Activated T-helper 1 cell treated with Interleukin-2 at 50 U/mL for 16 hours (primary cell): ENCODE measurements at places on chromosomes 5 and 9.
A peak's percentile ranks its signal among the peaks of the same experiment; 100 is the strongest.

- DNase-seq: no peak
Observed at GRCh38 chr9:33349743-33350142, 52.6 kb downstream of the AQP7 start.

DNA sequence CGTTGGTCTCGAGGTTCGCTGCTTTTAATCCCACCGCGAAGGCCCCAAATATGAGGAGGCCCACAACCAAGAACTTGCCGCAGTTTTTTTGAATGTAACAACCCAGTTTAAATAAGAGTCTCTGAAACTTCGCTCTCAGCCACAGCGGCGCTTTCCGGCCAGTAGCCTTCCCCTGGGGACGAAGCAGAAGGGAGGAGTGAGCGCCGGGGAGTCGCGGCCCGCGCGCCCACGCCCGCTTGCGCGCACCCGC is 10.4 kb downstream of the PTCH1 start:
- no peak for DNase-seq

GRCh38 chr9:121339437-121339836 is 30.6 kb downstream of the STOM start:
- no peak for DNase-seq

GRCh38 chr9:8600914-8601680 is 801.5 kb upstream of the DMAC1 start:
- no peak for DNase-seq

GRCh38 chr5:73204332-73204731 is 31.3 kb downstream of the TMEM174 start:
- DNase-seq: no peak

DNA sequence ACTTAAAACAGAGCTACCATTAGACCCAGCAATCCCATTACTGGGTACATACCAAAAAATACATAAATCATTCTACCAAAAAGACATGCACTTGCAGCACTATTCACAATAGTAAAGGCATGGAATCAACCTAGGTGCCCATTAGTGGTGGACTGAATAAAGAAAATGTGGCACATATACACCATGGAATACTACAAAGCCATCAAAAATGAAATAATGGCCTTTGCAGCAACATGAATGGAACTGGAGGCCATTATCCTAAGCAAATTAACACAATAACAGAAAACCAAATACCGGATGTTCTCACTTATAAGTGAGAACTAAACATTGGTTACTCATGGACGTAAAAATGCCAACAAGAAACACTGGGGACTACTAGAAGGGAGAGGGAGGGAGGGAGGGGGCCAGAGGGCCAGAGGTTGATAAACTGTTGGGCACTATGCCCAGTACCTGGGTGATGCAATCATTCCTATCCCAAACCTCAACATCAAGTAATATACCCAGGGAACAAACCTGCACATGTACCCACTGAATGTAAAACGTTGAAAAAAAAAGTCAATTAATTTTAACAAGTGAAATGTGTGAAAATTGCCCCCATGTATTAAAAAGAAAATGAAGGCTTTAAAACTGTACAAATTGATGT is 24.5 kb upstream of the GPR150 start:
- no peak for DNase-seq

GRCh38 chr5:78889369-78890140 is 95.6 kb downstream of the ARSB start:
- no peak for DNase-seq

GRCh38 chr9:130304116-130304515 is 38.6 kb downstream of the HMCN2 start:
- DNase-seq: no peak

GRCh38 chr5:124494540-124495116 is 251.8 kb downstream of the ZNF608 start:
- DNase-seq: no peak

GRCh38 chr9:20854444-20854843 is 170.4 kb downstream of the FOCAD start:
- no peak for DNase-seq

- DNase-seq: peak; percentile 27
Observed at GRCh38 chr5:54743997-54744788, 226.6 kb downstream of the SNX18 start.

- no peak for DNase-seq
Observed at GRCh38 chr5:168987543-168988300, 313.2 kb downstream of the SLIT3 start.

- no peak for DNase-seq
Observed at GRCh38 chr5:106964132-106964531, 706.6 kb downstream of the EFNA5 start.

- no peak for DNase-seq
Observed at GRCh38 chr5:179387151-179388110, 42.2 kb upstream of the ADAMTS2 start.

GRCh38 chr9:116736399-116737151 is 49.5 kb downstream of the TRIM32 start:
- no peak for DNase-seq

DNA sequence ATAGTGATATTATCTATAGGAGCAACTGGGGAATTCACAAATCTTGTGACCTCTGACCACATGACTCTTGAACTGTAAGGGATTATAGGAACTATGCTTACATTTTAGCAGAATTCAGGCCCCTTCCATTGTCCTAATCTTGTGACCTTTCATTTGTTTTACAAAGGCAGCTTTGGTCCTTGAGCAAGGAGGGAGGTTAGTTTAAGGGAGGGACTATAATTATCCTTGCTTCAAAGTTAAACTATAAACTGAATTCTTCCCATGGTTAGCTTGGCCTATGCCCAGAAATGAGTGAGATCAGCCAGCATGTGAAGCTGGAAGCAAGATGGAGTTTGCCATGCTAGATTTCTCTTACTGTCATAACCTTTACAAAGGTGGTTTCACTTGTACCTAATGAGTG is 51.2 kb downstream of the TARS1 start:
- no peak for DNase-seq

GRCh38 chr5:128014578-128014977 is 69.0 kb upstream of the SLC12A2 start:
- DNase-seq: no peak

GRCh38 chr5:76579166-76579937 is 43.9 kb downstream of the F2RL2 start:
- DNase-seq: no peak

DNA sequence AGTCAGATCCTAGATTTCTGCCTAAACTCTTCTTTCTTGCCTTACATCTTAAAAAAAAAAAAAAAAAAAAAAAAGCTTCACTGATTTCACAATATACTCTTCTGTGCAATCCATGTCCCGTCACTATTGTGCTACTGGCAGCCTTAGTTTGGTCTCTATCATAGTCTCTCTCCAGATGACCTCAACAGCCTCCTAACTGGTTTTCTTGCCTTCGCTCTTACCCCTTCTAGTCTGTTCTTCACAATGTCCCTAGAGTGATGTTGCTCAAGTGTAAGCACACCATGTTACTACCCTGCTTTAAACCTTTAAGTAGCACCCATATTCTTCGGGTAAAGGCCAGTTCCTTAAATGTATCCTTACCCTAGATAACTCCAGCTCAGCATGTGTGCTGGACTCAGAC is 25.8 kb downstream of the CD180 start:
- DNase-seq: no peak

- DNase-seq: no peak
Observed at GRCh38 chr9:37908698-37909186, 4.8 kb upstream of the SLC25A51 start.

GRCh38 chr9:121550569-121551512 is 51.2 kb upstream of the GGTA1 start:
- peak; percentile 49 for DNase-seq

GRCh38 chr9:109328978-109329637 is 8.2 kb upstream of the EPB41L4B start:
- DNase-seq: no peak

DNA sequence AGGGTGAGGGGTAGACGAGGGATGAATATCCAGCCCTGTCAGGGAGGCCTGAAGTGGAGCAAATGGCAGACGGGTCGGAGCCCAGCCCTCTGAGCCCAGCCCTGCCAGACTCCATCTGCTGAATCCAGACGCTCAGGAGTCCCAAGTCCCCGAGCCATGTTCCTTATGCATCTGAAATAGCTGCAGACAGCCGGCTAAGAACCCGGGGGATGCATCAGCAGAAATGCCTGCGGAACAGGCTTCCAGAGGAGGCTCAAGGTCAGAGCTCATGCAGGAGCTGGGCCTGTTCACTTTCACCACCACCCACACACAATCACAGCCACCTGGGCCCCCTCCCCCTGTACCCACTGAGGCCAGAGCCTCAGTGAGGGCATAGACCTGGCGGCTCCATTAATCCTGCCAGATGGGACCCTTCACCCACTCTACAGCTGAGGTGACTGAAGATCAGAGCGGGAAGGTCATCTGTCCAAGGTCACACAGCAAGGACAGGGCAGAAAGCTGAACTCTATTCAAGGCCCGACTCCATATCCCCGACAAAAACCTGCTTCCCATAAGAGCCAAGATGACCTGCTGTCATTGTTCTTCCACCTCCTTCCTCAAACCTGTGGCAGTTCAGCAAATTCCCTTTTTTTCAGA is 24.4 kb upstream of the AKNA start:
- no peak for DNase-seq

- no peak for DNase-seq
Observed at GRCh38 chr5:78899922-78900362, 85.2 kb downstream of the ARSB start.

DNA sequence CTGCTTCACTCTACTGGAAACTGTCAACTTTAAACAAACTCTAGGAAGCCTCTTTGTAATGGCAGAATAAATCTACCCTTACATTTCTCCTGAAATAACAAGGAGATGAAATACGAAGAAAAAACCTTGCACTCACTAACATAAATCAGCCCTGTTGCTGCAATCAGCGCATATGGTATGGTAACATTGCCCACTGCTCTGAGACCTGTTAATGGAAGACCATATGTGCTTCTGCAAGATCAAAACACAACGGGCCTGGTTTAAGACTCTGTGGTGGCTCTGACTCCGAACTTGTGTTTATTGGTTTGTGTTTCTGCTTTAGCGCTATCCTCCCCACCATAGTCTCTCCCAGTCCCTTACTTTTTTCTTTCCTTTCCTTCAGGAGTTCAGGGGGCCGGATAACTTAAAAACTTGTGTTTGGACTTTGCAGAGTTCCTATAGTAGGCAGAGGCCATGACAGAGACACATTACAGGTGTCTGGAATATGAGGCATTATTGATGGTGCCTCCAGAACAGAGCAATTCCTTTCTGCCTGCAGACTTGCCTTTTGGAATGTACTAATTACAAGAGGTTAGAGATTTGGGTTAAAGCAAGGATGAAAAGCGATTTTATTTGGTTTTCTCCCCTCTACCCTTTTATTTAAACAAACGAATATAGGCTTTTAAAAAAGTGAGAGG is 110.8 kb downstream of the PSAT1 start:
- DNase-seq: no peak

- no peak for DNase-seq
Observed at GRCh38 chr5:43926923-43927322, 323.9 kb downstream of the NNT start.

GRCh38 chr5:16547200-16547842 is 69.5 kb downstream of the RETREG1 start:
- DNase-seq: no peak

- DNase-seq: no peak
Observed at GRCh38 chr5:14726066-14726838, 61.7 kb downstream of the OTULIN start.
